ENCODE measurements at places on chromosomes 5 and 9.

GRCh38 chr5:137199966-137200365 is 299.2 kb downstream of the SPOCK1 start:
- H3K27me3 ChIP-seq, result no peaks in the 10 kb centered on the region
- no peak overlapping the region for H3K27ac ChIP-seq
- H3K36me3 ChIP-seq, result no peaks in the 10 kb centered on the region
- H3K4me3 ChIP-seq, result no peak overlapping the region
- DNase-seq, result no peak

GRCh38 chr9:126248680-126249079 is 77.9 kb upstream of the MVB12B start:
- no peak overlapping the region for H3K27ac ChIP-seq
- peak; percentile 29 for DNase-seq
- no peaks in the 10 kb centered on the region for H3K4me1 ChIP-seq
- H3K4me3 ChIP-seq, result no peak overlapping the region
- no peaks in the 10 kb centered on the region for H3K36me3 ChIP-seq
- H3K27me3 ChIP-seq, result peaks cover 20% of the 10 kb centered on the region

DNA sequence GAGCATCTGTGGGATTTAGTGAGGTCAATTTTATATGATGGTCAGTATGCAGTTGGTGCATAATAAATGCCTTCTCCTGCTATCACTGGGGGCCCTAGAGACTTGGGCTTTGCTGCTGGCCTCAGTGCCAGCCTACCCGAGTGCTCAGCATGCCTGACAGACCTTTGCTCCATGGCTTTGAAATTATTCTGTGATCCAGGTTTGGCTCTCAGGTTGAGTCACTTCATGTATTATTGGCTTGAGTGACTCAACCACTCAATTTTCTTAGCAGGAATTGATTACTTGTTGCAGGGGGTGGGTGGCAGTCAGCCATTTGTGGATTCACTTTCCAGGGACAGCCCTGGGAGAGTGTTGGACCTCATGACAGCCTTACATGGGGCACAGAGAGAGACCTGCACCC is 13.5 kb downstream of the SLC25A48 start:
- no peak overlapping the region for H3K4me3 ChIP-seq
- H3K36me3 ChIP-seq, result no peaks in the 10 kb centered on the region
- H3K27ac ChIP-seq, result no peak overlapping the region
- no peak for DNase-seq
- H3K27me3 ChIP-seq, result no peaks in the 10 kb centered on the region

- no peak overlapping the region for H3K27ac ChIP-seq
- peaks cover 4% of the 10 kb centered on the region for H3K27me3 ChIP-seq
- no peaks in the 10 kb centered on the region for H3K36me3 ChIP-seq
- H3K4me1 ChIP-seq, result no peaks in the 10 kb centered on the region
- no peak overlapping the region for H3K4me3 ChIP-seq
Measured at GRCh38 chr5:3124410-3124809, 372.9 kb upstream of the IRX2 start.

GRCh38 chr9:16286160-16286559 is 584.3 kb downstream of the BNC2 start:
- no peak overlapping the region for H3K4me3 ChIP-seq
- no peak for DNase-seq
- H3K36me3 ChIP-seq, result no peaks in the 10 kb centered on the region

- H3K4me3 ChIP-seq, result no peak overlapping the region
- H3K36me3 ChIP-seq, result no peaks in the 10 kb centered on the region
- H3K27me3 ChIP-seq, result peaks cover 3% of the 10 kb centered on the region
Measured at GRCh38 chr9:137312852-137313325, 10.8 kb upstream of the NRARP start.

DNA sequence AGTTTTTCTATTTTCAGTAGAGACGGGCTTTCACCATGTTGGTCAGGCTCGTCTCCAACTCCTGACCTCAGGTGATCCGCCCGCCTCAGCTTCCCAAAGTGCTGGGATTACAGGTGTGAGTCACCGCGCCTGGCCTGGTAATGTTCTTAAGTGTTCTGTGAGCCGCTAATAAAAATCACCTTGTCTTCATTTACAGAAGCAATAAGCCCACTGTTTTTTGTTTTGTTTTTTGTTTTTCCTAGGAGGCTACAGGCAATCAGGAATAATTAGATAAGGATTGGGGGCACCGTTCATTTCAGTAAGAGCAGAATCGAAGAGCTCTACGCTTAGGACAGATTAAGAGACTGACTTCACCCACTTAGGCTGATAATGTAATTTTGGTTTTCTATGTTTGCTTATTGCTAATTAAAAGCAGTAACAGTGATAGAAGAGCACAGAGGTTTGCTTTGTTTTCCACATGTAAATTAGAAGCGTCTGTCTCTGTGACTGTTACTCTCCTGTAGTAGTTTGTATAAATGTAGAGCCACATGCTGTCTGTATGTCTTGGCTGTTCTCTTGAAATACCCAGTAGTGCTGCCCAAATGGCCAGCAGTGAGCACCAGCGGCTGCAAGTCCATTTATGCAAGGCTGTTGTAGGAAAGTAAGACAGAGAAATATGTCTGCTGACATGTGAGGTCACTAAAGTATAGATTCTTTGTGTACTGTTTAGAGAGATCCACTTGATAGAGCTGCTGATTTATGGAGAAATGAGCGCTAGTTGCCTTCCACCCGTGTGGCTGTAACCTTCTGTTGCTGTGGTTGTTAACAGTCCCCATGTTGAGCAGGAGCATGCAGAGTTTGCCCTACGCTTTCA is 30.5 kb downstream of the TRIO start:
- no peaks in the 10 kb centered on the region for H3K36me3 ChIP-seq
- H3K27me3 ChIP-seq, result peaks cover 9% of the 10 kb centered on the region
- H3K4me1 ChIP-seq, result peaks cover under 1% of the 10 kb centered on the region
- no peak overlapping the region for H3K4me3 ChIP-seq
- no peak for DNase-seq

GRCh38 chr5:34533582-34534522 is 122.3 kb upstream of the RAI14 start:
- H3K4me1 ChIP-seq, result peaks cover 7% of the 10 kb centered on the region
- no peaks in the 10 kb centered on the region for H3K27me3 ChIP-seq
- no peak overlapping the region for H3K4me3 ChIP-seq
- no peak overlapping the region for H3K27ac ChIP-seq

DNA sequence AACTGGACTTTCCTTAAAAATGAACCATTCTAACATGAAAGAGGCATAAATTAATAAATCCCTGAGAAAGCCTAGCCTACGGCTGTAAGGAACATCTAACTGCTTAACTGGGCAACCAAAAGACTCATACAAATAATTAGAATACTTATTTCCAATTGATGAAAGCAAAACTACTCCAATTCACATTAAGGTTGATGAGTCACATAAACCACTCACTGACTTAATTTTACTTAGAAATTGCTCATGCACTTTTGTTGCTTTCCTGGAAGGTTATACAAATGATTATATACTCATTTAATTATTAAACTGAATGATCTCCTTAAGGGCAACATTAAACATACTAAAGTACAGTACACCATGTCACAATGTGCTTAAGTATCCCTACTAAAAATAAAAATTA is 101.9 kb downstream of the NFIB start:
- no peaks in the 10 kb centered on the region for H3K36me3 ChIP-seq
- peaks cover 4% of the 10 kb centered on the region for H3K27me3 ChIP-seq
- DNase-seq, result no peak
- no peak overlapping the region for H3K27ac ChIP-seq
- no peaks in the 10 kb centered on the region for H3K4me1 ChIP-seq

DNA sequence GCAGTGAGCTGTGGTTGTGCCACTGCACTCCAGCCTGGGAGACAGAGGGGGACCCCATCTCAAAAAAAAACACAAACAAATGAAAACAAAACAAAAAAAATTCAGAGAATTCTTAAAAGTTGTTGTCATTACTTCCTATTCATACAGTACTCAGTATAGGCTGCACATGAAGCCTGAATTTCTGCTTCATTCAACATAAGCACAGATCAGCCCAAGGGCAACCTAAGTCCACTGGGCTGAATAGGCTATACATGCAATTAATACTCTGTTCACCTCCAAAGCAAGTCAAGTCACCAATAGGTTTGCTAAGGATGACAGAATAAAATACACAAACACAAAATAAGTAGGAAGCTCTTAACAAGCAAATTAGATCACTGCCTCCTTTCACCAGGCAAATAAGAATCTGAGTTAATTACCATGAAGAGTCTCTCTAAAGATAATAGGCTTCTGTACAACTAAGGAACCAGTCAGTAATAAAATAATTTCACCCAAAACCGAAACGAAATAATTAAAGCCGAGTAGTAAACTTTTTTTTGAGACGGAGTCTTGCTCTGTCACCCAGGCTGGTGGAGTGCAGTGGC is 18.7 kb downstream of the UBTD2 start:
- no peak for DNase-seq
- peaks cover 6% of the 10 kb centered on the region for H3K36me3 ChIP-seq
- H3K4me3 ChIP-seq, result no peak overlapping the region
- H3K27ac ChIP-seq, result no peak overlapping the region
- H3K4me1 ChIP-seq, result peaks cover 11% of the 10 kb centered on the region

GRCh38 chr9:89440548-89440947 is 57.4 kb downstream of the SEMA4D start:
- no peak for DNase-seq
- peak overlapping the region; percentile 68 for H3K4me3 ChIP-seq
- no peaks in the 10 kb centered on the region for H3K27me3 ChIP-seq
- peaks cover 69% of the 10 kb centered on the region for H3K4me1 ChIP-seq
- H3K27ac ChIP-seq, result peak overlapping the region; percentile 77
- peaks cover 50% of the 10 kb centered on the region for H3K36me3 ChIP-seq

DNA sequence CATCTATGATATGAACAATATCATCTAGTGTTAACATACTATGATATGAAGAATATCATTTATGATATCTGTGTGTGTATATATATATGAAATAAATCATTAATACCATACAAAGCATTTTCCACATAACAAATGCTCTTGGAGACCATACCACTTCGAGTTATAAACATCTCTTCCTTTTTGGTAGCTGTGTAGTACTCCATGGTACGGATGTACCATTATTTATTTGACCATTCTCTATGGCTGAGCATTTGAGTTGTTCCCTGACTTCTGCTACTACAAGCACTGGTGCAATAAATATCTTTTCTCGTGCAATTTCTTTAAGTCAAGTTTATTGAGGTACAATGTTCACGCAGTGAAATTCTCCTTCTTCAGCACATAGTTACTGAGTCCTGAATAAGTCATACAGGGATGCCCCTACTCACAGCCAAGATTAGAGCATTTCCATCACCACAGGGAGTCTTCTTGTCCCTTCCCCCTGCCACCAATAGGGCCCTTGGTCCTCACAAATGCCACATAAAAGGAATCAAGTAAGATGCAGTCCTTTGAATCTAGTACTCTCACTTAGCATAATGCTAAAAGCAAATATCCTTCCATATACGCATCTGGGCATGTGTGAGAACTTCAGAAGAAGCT is 75.2 kb upstream of the SLC25A48 start:
- DNase-seq, result no peak
- no peaks in the 10 kb centered on the region for H3K36me3 ChIP-seq
- no peak overlapping the region for H3K27ac ChIP-seq
- no peak overlapping the region for H3K4me3 ChIP-seq
- no peaks in the 10 kb centered on the region for H3K4me1 ChIP-seq

- peaks cover 3% of the 10 kb centered on the region for H3K4me1 ChIP-seq
- H3K36me3 ChIP-seq, result no peaks in the 10 kb centered on the region
- DNase-seq, result no peak
- H3K27ac ChIP-seq, result no peak overlapping the region
- no peak overlapping the region for H3K4me3 ChIP-seq
Measured at GRCh38 chr9:72428329-72428728, 63.3 kb upstream of the ZFAND5 start.

GRCh38 chr9:101326501-101326900 is 58.3 kb downstream of the BAAT start:
- H3K4me1 ChIP-seq, result no peaks in the 10 kb centered on the region
- DNase-seq, result no peak
- H3K36me3 ChIP-seq, result no peaks in the 10 kb centered on the region

GRCh38 chr9:129273136-129273895 is 95.3 kb upstream of the IER5L start:
- DNase-seq, result no peak
- no peak overlapping the region for H3K4me3 ChIP-seq
- peaks cover 26% of the 10 kb centered on the region for H3K4me1 ChIP-seq
- H3K27ac ChIP-seq, result no peak overlapping the region
- no peaks in the 10 kb centered on the region for H3K36me3 ChIP-seq
- peaks cover 30% of the 10 kb centered on the region for H3K27me3 ChIP-seq

DNA sequence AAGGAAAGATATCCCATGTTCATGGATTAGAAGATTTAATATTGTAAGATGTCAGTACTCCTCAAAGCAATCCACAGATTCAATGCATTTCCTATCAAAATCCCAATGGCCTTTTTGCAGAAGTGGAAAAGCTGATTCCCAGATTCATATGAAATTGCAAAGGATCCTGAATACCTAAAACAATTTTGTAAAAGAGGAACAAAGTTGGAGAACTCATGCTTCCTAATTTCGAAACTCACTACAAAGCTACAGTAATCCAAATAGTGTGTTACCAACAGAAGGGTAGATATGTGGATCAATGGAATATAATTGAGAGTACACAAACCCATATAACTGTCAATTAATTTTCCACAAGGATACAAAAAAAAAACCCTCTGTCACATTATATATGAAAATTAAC is 154.3 kb upstream of the ZNF618 start:
- H3K4me3 ChIP-seq, result no peak overlapping the region
- H3K27me3 ChIP-seq, result peaks cover 5% of the 10 kb centered on the region
- DNase-seq, result no peak
- no peaks in the 10 kb centered on the region for H3K4me1 ChIP-seq
- H3K27ac ChIP-seq, result no peak overlapping the region

GRCh38 chr5:156888520-156888919 is 38.4 kb downstream of the PPP1R2B start:
- peaks cover 36% of the 10 kb centered on the region for H3K4me1 ChIP-seq
- no peaks in the 10 kb centered on the region for H3K27me3 ChIP-seq
- DNase-seq, result no peak
- H3K36me3 ChIP-seq, result peaks cover 2% of the 10 kb centered on the region
- peak overlapping the region; percentile 42 for H3K27ac ChIP-seq
- no peak overlapping the region for H3K4me3 ChIP-seq

GRCh38 chr5:75412111-75412990 is 75.3 kb downstream of the HMGCR start:
- H3K27me3 ChIP-seq, result no peaks in the 10 kb centered on the region
- no peak overlapping the region for H3K4me3 ChIP-seq
- peaks cover 23% of the 10 kb centered on the region for H3K36me3 ChIP-seq
- no peak for DNase-seq
- H3K27ac ChIP-seq, result peak overlapping the region; percentile 1
